ENCODE measurements at places on chromosomes 6 and 20.

GRCh38 chr20:36538026-36538722 is 3.1 kb upstream of the MYL9 start:
- DNase-seq: no peak

- no peak for DNase-seq
These were observed 3.6 kb downstream of the CLDN20 start for GRCh38 chr6:155267411-155267810.

- DNase-seq: peak; percentile 97
These were observed at the start of gene SNAI1 for GRCh38 chr20:49982346-49983122. Gene SNAI1, plus strand, starts transcription at chr20:49982980. Its CDS starts 80 bp downstream, at chr20:49983060.

DNA sequence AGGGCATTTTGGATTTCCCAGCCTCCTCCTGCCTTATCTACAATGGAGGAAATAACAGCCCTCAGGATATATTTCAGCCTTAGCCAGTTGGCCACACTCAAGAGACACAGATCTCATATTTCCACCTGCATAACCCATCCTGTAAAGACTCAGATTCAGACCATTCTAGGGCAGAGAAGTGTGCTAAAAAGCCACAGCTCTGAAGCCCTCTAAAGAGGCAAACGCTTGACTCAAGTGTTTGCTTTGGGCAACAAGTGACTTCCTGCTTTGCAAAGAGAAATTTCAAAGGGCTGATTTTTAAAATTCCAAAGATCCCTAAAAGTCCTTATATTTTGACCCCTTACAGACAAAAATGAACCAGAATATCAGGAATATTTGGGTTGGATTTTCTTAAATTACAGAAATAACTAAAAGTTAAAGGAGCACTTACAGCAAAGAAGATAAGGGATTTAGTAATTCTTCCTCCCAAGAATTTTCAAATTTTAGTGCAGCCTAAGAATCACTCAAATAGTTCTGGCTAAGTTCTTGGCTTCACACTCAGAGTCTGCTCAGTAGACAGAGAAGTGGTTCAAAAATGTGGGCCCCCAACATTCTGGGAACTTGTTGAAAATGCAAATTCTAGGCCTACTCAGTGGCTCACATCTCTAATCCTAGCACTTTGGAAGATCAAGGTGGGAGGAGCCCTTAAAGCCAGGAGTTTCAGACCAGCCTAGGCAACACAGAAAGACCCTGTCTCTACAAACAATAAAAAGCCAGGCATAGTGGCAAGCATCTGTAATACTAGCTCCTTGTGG is 18.9 kb upstream of the ADGRF5 start:
- DNase-seq: no peak

GRCh38 chr20:53961527-53961926 is 108.9 kb downstream of the BCAS1 start:
- DNase-seq: no peak

GRCh38 chr20:36181934-36182603 is 27.5 kb downstream of the EPB41L1 start:
- peak; percentile 81 for DNase-seq

DNA sequence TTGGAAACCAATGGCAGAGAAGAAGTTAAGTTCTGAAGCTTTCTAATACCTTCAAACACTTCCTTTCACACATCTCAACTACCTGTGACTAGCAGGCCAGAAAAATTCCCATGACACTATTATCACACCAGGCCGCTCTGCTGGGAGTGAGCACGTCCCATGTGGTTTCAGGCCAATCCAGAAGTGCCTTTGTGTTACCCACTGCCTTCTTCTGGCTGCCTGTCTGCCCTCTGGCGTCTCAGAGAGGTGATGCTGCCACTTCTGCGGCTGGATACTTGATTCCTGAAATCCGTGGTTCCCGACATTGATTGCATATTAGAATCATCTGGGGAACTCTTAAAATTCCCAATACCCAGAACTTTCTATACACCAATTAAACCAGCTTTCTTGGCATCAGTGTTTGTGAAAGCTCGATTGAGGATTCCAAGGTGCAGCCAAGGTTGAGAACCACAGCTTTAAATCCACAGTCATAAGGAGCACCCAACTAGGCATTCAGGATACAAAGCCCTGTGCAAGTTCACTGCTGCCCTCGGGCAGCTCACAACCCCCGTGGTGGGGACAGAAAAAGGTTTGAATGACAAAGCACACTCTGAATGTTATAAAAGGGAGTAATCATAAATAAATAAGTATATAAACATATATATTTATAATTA is 65.6 kb downstream of the STMND1 start:
- DNase-seq: no peak

GRCh38 chr6:33217246-33217645 is 8.9 kb downstream of the RING1 start:
- DNase-seq: no peak

DNA sequence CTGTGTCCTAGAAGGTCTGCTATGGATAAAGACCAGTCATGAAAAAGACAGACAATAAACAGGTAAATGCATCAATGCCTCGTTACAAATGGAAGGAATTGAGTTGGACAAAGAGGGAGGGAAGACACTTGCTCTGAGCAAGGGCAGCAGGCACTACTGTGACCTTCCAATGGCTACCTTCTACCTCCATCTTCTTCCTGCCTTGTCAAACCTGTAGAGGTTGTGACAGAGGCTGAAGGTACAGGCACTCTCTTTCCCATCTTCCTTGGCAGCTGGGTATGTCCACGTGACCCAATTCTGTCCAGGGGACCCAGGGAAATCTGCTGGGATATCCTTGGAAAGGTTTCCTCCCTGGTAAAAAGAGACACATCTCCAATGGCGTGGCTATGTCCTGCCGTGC is 274.8 kb downstream of the TFAP2C start:
- DNase-seq: no peak

DNA sequence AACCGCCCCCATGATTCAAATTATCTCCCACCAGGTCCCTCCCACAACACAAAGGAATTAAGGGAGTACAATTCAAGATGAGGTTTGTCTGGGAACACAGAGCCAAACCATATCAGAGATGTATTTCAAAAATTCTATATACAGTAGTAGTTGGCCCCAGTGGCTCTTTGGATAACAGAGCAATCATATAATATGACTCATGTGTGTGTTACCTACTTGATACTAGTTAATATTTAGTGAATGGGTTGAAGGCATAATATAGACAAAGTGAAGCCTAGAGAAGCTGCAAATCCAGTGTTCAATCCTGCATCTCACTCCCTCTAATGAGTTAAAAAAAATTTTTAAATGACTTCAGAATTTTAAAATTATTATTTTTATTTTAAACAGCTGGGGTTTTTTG is 43.2 kb downstream of the KAT14 start:
- no peak for DNase-seq

- DNase-seq: no peak
These were observed 5.5 kb upstream of the DAAM2 start for GRCh38 chr6:39786649-39787048.

DNA sequence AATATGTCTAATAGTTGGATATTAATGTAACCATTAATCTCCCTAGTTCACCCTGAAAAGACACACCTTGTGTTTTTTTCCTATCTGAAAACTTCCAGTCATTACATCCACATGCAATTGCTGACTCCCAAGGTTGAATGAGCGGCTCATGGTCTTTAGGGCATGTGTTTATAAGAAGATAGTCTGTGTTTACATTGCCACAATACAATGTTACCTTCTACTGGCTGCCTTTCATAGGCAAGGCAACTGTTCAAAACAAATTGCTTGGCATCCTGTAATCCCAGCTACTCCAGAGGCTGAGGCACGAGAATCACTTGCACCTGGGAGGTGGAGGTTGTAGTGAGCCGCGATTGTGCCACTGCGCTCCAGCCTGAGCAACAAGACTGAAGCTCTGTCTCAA is 86.8 kb upstream of the SHLD1 start:
- DNase-seq: no peak

DNA sequence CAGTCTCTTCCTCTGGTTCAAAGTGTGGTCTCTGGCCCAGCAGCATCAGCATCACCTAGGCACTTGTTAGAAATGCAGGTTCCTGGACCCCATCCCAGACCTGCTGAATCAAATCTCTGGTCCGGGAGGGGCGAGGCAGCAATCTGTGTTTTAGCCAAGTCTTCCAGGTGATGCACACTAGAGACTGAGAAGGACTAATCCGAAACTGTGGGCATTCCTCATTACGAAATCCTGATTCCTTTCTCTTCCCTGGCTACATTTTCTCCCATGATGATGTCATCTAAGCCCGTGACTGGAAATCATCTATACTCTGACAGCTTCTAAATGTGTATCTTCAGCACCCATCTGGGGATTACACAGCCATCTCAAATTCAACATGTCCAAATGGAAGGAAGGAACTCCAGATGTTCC is 39.7 kb upstream of the PRND start:
- DNase-seq: peak; percentile 39

DNA sequence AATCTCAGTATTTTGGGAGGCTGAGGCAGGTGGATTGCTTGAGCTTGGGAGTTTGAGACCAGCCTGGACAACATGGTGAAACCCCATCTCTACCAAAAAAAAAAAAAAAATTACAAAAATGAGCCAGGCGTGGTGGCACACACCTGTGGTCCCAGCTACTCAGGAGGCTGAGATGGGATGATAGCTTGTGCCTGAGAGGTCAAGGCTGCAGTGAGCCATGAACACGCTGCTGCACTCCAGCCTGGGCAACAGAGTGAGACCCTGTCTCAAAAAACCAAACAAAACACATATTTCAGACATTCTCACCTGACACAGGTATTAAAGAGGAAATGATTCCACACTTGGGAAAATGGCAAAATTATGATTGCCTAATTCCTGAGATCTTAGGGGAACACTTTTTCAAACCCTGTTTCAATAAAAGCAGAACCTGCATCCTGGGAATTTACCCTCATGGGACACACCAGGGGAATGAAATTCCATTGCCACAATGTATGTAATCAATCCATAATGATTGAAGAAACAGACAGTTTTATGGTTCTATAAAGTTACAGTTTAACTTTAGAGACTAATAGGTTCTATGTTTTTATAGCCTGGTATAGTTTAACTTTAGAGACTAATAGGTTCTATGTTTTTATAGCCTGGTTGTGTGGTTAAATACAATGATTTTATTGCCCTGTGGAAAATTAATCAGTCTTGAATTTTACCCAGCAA is 29.6 kb upstream of the DNAAF9 start:
- DNase-seq: no peak

GRCh38 chr20:20065361-20065760 is 13.0 kb downstream of the CFAP61 start:
- no peak for DNase-seq

DNA sequence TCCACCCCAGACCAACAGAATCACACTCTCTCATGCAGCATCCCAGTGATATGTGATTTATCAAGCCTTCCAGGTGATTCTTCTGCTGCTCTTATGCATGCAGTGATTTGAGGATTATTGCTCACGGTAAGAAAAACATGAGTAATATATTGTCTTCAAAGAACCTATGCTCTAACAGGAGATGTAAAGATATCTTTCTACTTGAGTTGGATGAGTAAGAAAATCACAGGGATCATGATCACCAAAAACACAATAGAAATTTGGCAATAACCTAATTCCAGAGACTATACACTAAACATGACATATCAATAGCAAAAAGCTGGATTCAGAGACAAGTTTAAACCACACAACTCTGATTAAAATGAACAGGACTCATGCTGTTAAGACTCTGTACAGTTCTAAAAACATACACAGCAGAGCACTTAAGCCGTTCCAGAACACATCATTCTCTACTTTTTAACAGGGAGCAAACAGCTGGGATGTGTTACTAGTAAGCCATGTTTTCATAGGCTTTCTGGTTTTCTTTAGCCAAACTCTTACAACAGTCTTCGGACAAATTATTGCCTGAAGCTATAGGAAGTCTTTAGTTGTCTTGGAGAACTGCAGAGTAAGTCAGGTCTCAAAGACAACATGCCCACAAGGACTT is 568.6 kb downstream of the HAO1 start:
- no peak for DNase-seq

- no peak for DNase-seq
These were observed 85.1 kb downstream of the SMOC2 start for GRCh38 chr6:168525926-168526630.

Measured in hepatic stellate cell (primary cell).